Common myeloid progenitor, CD34-positive (primary cell): ENCODE measurements at places on chromosomes 12 and 14.

DNA sequence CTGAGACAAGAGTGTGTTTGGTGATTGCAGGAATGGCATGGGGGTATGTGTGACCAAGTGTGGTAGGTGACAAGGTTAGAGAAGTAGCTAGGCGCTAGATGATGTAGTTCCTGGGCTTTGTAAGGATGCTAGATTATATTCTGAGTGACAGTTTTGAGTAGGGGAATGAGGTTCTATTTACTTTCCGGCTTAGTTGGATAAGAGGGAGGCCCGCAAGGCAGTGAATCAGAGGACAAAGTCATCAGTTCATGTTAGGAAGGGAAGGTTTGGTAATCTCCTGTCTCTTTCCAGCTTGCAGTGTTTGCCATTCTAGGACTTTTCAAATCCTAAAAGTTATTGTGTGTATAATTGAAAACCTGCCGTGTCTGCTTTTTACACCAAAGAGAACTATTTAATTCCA is 45.0 kb downstream of the CFAP54 start:
- DNase-seq = no peak

DNA sequence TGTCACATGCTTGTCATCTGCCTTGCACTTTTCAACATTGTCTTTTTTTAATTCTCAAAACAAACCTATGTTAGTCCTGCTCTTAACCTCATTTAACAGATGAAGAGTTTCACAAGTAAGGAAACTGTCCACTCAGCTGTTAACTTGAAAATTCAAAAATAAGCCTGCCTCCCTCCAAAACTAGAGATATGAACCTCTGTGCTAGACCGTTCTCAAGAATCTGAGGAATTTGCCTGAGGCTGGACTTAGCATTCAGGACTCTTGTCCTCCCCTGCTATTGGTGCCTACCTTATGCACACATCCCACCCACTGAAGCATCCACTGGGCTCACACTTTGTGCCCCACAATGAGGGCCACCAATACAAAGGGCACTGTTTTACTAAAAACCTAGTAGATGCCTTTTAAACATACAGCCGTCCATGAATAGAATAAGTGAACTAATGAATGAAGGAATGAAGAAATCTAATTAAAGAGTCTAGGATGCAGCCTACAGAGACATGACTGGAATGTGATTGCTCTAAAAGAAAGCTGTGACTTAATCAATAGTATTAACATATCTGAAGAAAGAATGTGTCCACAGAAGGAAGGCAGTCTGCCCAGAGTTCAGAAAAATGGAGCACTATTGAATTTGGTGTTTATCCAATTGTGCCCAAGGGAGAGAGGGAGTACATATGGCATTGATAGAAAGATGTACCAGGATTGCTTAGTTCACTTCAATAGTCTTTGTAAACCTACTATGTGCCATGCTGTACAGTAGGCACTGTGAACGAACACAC is 238.5 kb downstream of the SPTSSA start:
- DNase-seq = no peak

GRCh38 chr14:89430391-89431236 is 13.6 kb upstream of the FOXN3 start:
- peak; percentile 83 for DNase-seq

DNA sequence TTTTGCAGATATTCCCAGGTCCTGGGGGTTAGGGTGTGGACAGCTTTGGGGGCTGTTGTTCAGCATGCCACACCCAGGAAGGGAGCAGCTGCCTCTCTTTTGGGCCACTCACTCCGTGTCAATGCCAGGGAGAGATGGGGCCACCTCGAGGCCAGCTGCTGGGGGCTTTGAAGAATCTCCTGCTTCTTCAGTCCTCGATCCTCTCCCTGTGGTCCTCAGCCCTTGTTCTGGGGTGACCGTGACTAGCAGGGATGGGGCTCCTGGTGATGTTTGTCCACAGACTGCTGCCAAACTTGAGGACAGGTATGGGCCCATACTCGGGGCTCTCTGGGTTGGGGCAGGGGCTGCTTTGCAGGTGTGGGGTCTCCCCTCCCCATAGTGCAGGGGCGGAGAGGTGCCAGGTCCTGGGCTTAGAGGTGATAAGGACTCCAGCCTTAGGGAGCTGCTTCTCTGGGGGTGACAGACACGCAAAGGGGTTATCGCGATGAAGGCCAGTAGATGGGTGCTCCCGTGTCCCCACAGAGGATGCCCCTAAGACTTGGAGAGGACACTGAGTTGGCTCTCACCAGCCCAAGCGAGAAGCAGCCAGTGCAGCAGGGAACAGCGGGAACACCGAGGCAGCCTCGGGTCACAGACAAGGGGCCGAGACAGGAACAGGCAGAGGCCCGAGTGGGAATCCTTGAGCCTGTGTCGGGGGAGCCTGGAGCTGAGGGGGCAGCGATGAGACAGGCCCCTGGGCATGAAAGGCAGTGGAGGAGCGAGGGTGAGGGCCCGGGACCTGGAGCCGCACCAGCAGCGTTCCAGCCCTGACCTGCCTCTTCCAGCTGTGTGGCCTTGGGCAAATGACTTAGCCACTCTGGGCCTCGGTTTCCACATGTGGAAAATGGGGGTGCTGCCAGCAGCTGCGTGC is 11.1 kb downstream of the RFLNA start:
- DNase-seq = no peak

- no peak for DNase-seq
Measured at GRCh38 chr14:52091928-52092327, 23.1 kb upstream of the NID2 start.

- DNase-seq = no peak
Measured at GRCh38 chr12:3144495-3144894, 67.3 kb downstream of the TSPAN9 start.

GRCh38 chr14:20470603-20470901 is 1.3 kb downstream of the PNP start:
- no peak for DNase-seq

GRCh38 chr14:63709589-63709988 is 18.3 kb downstream of the SGPP1 start:
- DNase-seq = no peak

GRCh38 chr14:99163446-99163845 is 108.6 kb downstream of the BCL11B start:
- no peak for DNase-seq
